ENCODE measurements at places on chromosomes 5 and 9.

DNA sequence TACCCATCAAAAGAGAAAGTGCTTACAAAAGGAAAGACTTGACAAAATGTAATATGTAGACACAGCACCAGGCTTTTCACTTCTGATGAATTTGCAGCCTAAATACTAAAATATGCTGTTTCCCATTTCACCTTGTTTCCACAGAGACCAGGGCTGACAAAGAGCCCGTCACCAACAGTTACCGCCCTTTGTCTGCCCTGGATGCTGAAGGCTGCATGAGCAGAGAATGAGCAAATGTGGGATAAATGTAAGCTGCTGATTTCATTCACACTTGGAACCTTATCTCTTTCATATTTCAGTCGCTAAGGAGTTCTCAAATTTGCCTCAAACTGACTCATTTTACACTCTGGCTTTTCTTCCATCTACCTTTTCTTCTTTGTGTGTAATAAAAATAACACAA, 213.9 kb downstream of the TMEM167A start:
- DNase-seq: no peak

GRCh38 chr9:76451234-76451633, 7.7 kb upstream of the GCNT1 start:
- no peak for DNase-seq

DNA sequence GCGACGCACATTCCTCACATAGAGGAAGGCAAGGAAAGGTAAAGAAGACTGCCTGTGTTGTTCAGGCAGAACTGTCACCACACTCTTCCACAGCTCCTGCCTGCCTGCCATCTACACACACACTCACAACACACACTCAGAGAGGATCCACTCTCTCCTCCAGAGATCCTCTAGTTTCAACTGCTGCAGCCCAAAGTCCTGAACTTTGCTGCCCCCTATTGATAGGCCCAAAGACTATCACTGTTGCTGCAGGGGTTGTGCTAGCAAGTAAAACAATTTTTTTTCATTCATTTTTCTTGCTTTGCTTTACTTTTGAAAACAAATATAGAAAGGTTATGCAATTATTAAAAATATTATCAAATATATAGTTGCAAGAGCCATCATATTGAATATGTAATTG, 5.9 kb upstream of the CFAP90 start:
- DNase-seq: peak; percentile 32

GRCh38 chr5:112682621-112683061, 55.0 kb upstream of the APC start:
- DNase-seq: no peak

- no peak for DNase-seq
Measured at GRCh38 chr9:119052339-119053030, 316.8 kb downstream of the BRINP1 start.

Measured in GM13976 (cell line).